ENCODE measurements at places on chromosomes 11 and 22.

- no peak for DNase-seq
Observed at GRCh38 chr11:125401235-125401634, 94.8 kb downstream of the FEZ1 start.

- DNase-seq = no peak
Observed at GRCh38 chr11:117652521-117652920, 144.5 kb downstream of the DSCAML1 start.

- no peak for DNase-seq
Observed at GRCh38 chr11:113022262-113022661, 61.0 kb downstream of the NCAM1 start.

- DNase-seq = no peak
Observed at GRCh38 chr22:44485494-44485893, 12.5 kb downstream of the RTL6 start.

DNA sequence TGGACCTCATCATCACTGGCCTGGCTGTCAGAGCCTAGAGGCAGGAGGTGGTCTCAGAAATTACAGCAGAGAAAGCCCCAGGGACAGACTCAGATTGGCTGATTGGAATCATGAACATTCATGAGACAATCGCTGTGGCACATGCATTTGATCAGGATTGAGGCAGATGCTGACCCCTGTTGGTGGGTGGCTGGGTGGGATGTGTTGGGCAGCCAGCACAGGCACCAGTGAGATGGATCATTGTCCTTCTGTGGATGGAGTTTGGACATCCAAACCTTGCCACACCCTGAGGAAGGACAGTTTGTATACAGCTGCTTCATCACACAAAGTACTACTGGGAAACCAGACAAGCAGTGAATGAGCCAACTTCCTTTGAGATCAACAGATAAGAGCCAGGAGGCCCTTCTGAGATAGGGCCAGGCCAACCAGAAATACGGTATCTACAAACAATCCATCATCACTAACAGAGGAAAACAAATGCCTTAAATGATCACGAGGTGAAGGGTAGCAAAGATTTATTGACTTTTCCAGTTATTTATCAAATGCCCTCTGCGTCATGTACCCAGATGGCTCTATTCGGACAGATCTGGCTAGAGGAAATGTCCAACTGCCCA lies 17.3 kb downstream of the COMMD9 start:
- DNase-seq = no peak

DNA sequence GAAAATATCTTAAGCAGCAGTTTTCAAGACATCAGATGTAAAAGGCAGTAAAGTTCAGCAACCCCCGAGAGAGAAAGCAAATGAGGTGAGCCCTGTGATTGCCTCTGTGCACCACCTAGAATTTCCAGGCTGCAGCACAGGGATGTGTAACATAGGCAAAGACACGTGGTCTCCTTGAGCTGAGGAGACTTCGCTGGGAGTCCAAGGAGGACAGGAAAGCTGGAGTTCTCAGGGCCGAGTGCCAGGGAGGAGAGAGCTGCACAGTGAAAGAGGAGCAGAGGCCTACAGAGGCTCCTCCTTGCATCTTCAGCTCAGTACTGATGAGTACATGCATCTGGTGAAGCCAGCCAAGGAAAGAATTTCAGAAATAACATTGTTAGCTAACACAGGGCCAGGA lies 17.6 kb upstream of the TOLLIP start:
- DNase-seq = no peak

- DNase-seq = no peak
Observed at GRCh38 chr11:46527591-46528130, 66.2 kb downstream of the AMBRA1 start.

- no peak for DNase-seq
Observed at GRCh38 chr11:71986131-71986530, 12.6 kb upstream of the IL18BP start.

GRCh38 chr11:11171854-11172253 lies 181.2 kb downstream of the CSNK2A3 start:
- DNase-seq = peak; percentile 23

- DNase-seq = no peak
Observed at GRCh38 chr11:79481795-79482194, 41.0 kb upstream of the TENM4 start.

DNA sequence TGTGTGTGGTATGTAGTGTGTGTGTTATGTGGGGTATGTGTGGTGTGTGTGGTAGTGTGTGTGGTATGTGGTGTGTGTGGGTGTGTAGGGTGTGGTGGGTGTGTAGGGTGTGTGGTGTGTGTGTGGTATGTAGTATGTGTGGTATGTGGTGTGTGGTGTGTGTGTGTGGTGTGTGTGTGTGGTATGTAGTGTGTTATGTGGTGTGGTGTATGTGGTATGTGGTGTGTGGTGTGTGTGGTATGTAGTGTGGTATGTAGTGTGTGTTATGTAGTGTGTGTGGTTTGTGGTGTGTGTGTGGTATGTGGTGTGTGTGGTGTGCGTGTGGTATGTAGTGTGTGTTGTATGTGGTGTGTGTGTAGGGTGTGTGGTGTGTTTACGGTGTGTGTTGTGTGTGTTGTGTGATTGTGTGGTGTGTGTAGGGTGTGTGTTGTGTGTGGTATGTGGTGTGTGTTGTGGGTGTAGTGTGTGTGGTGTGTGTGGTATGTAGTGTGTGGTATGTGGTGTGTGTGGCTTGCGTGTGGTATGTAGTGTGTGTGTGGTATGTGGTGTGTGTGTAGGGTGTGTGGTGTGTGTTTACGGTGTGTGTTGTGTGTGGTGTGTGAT lies 4.2 kb upstream of the PPP6R2 start:
- no peak for DNase-seq

GRCh38 chr11:73160005-73160760 lies 18.1 kb upstream of the FCHSD2 start:
- no peak for DNase-seq

GRCh38 chr11:65502555-65503367 lies 3.9 kb downstream of the MALAT1 start:
- no peak for DNase-seq

DNA sequence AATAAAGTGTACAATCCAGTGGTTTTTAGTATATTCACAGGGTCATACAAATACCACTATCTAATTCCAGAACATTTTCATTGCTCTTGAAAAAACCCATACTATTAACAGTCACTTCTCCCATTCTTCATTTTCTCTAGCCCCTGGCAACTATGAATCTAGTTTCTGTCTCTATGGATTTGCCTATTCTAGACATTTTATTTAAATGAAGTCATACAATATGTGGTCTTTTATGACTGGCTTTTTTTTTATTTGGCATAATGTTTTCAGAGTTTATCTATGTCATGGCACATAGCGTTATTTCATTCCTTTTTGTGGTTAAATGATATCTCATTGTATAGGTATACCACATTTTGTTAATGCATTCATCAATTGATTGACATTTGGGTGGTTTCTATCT lies 59.4 kb downstream of the KDM2A start:
- DNase-seq = no peak

DNA sequence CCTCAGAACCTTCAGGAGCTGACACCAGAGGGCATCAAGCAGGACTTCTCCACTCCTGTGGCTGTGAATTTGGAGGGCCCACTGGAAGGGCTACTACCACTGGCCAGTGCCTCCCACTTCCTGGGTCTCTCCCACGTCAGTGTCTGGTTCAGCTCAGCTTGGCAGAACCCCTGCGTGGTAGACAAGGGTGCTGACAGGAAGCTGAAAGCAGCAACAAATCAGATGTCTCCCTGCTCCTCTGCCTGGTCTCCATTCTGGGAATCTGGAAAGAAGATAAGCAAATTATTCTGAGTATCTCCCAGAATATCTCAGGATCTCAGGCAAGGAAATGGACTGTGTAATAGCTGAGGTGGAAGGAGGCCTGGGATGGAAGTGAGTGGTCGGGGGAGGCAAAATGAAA lies 61.5 kb downstream of the TMPRSS5 start:
- no peak for DNase-seq

- no peak for DNase-seq
Observed at GRCh38 chr11:60657888-60658287, 41.5 kb upstream of the MS4A8 start.

DNA sequence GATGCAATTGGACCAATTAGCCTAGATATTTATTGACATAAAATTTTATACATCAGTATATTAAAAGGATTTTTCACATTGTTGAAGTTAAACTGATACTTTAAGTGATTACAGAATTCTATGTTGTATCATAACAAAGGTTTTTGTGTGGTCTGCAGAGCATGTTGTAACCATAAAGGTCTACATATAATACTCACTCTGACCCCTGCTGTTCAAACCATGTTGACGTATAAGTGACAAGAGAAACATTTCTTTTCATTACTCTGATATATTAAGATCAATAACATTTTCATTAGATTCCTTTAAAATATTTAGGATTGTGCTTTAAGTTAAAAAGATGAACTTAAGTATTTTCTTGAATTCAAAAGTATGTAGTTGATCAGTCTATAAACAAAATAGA lies 63.9 kb downstream of the GAS2 start:
- DNase-seq = no peak

- DNase-seq = no peak
Observed at GRCh38 chr22:45296628-45297297, 12.0 kb downstream of the UPK3A start.

- no peak for DNase-seq
Observed at GRCh38 chr11:74956397-74957015, 7.4 kb downstream of the SPCS2 start.

DNA sequence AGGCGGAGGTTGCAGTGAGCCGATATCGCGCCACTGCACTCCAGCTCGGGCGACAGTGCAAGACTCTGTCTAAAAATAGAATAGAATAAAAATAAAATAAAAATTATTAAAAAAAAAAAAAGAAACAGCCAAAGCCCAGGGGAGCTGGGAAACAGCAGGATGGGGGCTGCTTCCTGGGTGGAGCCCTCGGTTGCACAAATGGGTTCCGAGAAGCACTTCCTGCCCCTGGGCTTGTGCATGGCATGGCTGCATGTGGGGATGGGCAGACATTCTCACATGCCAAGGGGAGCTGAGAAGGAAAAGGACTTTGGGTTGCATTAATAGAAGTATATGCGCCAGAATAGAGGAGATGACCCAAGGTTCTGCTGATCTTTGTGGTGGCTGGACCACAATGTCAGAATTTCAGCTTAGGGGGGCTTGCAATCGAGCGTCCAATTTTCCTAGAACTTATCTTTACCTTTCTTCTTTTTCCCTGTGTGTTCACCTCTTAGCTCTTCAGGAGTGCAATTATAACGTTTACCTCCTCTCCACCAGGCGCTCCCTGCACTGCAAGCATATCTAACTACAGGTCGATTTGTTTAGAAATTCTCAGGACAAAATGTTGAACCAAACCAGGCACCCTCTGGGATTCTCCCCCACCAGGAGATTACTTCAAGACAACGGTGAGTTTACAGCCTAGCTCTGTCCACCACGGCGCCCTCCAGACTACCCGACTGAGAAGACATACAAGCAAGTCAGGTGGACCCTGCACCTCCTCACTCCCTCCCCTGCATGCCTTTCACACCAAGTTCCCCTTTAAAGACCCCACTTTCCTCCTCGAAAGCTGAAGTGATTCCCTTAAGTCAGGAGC lies 53.2 kb downstream of the SHISAL1 start:
- DNase-seq = no peak

- no peak for DNase-seq
Observed at GRCh38 chr11:26551186-26551801, 20.8 kb downstream of the MUC15 start.

DNA sequence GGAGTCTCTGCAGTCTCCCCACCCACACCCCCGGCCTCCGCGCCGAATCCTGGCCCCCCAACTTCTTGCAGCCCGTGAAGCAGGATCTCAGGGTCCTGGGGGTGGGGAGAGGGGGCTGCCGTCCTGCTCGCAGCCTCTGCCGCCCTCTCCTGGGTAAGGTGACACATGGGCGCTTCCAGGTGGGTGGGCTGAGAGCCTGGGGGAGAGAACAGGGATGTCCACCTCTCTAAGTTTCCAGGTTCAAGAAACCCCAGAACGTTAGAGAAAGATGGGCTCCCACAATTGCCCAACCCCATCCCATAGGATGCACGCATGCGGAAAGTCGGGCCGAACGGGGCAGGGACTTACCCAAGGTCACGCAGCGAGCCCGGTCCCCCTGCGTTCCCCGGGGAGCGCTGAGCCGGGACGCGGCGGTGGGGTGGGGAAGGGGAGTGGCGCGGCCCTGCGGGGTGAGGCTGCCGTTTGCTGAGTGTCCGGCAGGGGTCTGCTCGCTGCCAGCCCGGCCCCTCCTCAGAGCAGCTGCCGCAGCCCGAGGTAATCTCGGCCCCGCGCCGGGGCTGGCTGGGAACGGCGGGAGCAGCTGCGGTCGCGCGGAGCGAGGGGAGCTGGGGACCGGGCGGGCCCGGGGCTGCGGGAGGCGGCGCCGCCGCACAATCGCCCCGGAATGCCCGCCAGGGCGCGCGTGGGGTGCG lies 705 bp upstream of the CAPN1 start:
- peak; percentile 55 for DNase-seq

DNA sequence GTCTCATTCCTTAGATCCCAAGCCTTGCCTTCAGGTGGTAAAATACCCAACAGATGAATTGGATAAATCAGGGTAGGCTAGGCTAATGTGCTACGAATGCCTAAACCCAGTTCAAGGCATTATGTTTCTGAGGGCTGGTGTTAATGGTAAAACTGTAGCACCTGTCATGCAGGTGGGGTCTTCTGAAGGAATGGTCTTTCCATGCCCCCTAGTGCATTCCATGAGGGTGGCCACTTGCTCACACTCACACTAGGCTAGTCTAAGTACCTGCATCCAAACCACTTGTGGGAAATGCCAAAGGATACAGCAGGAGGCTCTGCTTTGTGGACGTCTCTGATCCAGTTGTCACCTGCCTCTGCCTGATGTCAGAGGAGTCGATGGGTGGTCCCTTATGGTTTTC lies 24.2 kb upstream of the UCP3 start:
- DNase-seq = no peak

DNA sequence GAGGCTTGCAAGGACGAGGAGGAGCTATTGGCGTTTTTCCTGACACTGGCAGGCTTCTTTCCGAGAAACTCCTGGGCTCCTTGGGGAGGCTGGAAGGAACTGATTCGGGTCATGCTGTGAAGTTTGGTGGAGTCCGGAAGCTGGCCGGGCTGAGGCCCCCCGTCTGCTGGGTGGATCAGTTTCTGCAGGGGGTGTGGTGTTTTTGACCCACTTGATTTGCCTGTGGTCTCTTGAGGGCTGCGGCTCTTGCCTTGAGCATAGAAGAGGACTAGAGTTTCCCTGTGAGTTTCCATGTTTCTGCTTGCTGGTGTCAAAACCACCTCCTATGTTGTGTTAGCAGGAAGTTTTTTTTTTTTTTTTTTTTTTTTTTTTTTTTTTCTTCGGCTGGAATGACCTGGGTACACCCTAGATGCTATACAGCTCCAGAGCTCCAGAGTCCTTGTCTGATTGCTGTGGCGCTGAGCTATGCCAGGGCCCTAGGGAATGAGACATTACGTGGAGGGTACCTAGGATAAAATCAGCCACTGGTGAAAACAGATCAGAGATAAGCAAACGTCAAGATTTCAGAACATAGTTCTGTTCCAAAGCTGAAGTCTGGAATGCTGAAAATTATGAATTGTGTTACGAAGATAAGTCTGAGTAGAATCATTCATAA lies 728 bp downstream of the TBC1D22A start:
- peak; percentile 23 for DNase-seq

- no peak for DNase-seq
Observed at GRCh38 chr22:37578002-37578401, 1.9 kb downstream of the LGALS2 start.

GRCh38 chr11:67400942-67401494 lies 640 bp downstream of the PPP1CA start:
- no peak for DNase-seq
